A549 treated with GW870086 at 1 μM for 4 hours (cell line): ENCODE measurements at places on chromosomes 3 and 15. TPM values are rescaled to one million over a fixed set of nuclear protein-coding genes. Genes with fewer than 3 reads are reported as not detected.

FBXW12 gene
- not detected in 5 replicates for total RNA-seq

SRGAP3 gene
- 0.30 to 0.69 TPM (median 0.59 TPM) in 5 replicates for total RNA-seq

PLCH1 gene
- 0.90 to 1.1 TPM (median 0.97 TPM) in 5 replicates for total RNA-seq

NUP210 gene
- 31.1 to 44.3 TPM (median 38.2 TPM) in 5 replicates for total RNA-seq

PLIN1 gene
- total RNA-seq = 0.05 to 0.25 TPM (median 0.13 TPM) in 4 of 5 replicates, not detected in the other

GOLGA6L2 gene
- not detected in 5 replicates for total RNA-seq

SLC9C1 gene
- total RNA-seq = not detected in 5 replicates

NMD3 gene
- 43.0 to 63.6 TPM (median 51.7 TPM) in 5 replicates for total RNA-seq

SSUH2 gene
- 0.86 to 2.0 TPM (median 1.6 TPM) in 5 replicates for total RNA-seq

RLBP1 gene
- not detected in 5 replicates for total RNA-seq

TRH gene
- total RNA-seq = not detected in 5 replicates

MCF2L2 gene
- total RNA-seq = 0.07 to 0.55 TPM (median 0.13 TPM) in 4 of 5 replicates, not detected in the other

GALNT15 gene
- 0.05 to 0.10 TPM (median 0.07 TPM) in 4 of 5 replicates, not detected in the other for total RNA-seq

C2CD4A gene
- total RNA-seq = 0.07 to 0.40 TPM (median 0.19 TPM) in 5 replicates

SPATA12 gene
- total RNA-seq = 0.25 to 0.44 TPM (median 0.39 TPM) in 5 replicates

CD80 gene
- not detected in 5 replicates for total RNA-seq

PCOLCE2 gene
- total RNA-seq = 28.4 to 34.4 TPM (median 29.1 TPM) in 5 replicates

MUC20 gene
- total RNA-seq = 0.43 to 1.3 TPM (median 0.75 TPM) in 5 replicates

CDHR4 gene
- total RNA-seq = 0.21 to 0.52 TPM (median 0.32 TPM) in 4 of 5 replicates, not detected in the other

CAMK1 gene
- total RNA-seq = 15.3 to 18.5 TPM (median 16.8 TPM) in 5 replicates

NMNAT3 gene
- 1.2 to 2.3 TPM (median 1.6 TPM) in 5 replicates for total RNA-seq

CTXND1 gene
- total RNA-seq = 0.01 to 0.02 TPM (median 0.02 TPM) in 3 of 5 replicates, not detected in the others

LXN gene
- total RNA-seq = 57.0 to 72.7 TPM (median 60.2 TPM) in 5 replicates

FAM81A gene
- 8.2 to 13.5 TPM (median 12.2 TPM) in 5 replicates for total RNA-seq

LMLN gene
- 1.4 to 2.7 TPM (median 2.5 TPM) in 5 replicates for total RNA-seq

KBTBD13 gene
- not detected in 5 replicates for total RNA-seq

DPP8 gene
- total RNA-seq = 17.4 to 30.0 TPM (median 27.5 TPM) in 5 replicates

ISL2 gene
- total RNA-seq = 2.1 to 4.4 TPM (median 3.8 TPM) in 5 replicates

PRSS50 gene
- total RNA-seq = not detected in 5 replicates

CPNE4 gene
- 3.8 to 6.8 TPM (median 6.0 TPM) in 5 replicates for total RNA-seq

SST gene
- not detected in 5 replicates for total RNA-seq

CLDN16 gene
- total RNA-seq = not detected in 5 replicates

MEIS2 gene
- 8.4 to 10.1 TPM (median 8.6 TPM) in 5 replicates for total RNA-seq

GOLGA6D gene
- total RNA-seq = 0.05 to 0.09 TPM in 2 of 5 replicates, not detected in the others

GOLGA8Q gene
- not detected in 5 replicates for total RNA-seq

FGF7 gene
- total RNA-seq = not detected in 5 replicates

MAP1A gene
- total RNA-seq = 0.59 to 0.85 TPM (median 0.71 TPM) in 5 replicates

PP2D1 gene
- not detected in 5 replicates for total RNA-seq

RARRES1 gene
- 7.6 to 13.8 TPM (median 10.2 TPM) in 5 replicates for total RNA-seq

RNF123 gene
- 10.2 to 15.0 TPM (median 13.6 TPM) in 5 replicates for total RNA-seq
